Glomerular endothelial cell (primary cell): ENCODE measurements at places on chromosomes 16 and 17. TPM values are rescaled to one million over a fixed set of nuclear protein-coding genes. Genes with fewer than 3 reads are reported as not detected.
A peak's percentile ranks its signal among the peaks of the same experiment; 100 is the strongest.

The EFNB3 gene
- 0.87 and 2.1 TPM in 2 replicates for total RNA-seq

The PPY gene
- total RNA-seq = not detected in 2 replicates

The SLC16A11 gene
- 0.12 and 0.44 TPM in 2 replicates for total RNA-seq

The C1QTNF8 gene
- not detected in 2 replicates for total RNA-seq

The CYBC1 gene
- 56.0 and 76.7 TPM in 2 replicates for total RNA-seq

The GOSR1 gene
- total RNA-seq = 21.4 and 35.0 TPM in 2 replicates

The MFAP4 gene
- total RNA-seq = not detected in 2 replicates

The HBA1 gene
- total RNA-seq = not detected in 2 replicates

The NPIPA5 gene
- 4.8 and 10.2 TPM in 2 replicates for total RNA-seq

DNA sequence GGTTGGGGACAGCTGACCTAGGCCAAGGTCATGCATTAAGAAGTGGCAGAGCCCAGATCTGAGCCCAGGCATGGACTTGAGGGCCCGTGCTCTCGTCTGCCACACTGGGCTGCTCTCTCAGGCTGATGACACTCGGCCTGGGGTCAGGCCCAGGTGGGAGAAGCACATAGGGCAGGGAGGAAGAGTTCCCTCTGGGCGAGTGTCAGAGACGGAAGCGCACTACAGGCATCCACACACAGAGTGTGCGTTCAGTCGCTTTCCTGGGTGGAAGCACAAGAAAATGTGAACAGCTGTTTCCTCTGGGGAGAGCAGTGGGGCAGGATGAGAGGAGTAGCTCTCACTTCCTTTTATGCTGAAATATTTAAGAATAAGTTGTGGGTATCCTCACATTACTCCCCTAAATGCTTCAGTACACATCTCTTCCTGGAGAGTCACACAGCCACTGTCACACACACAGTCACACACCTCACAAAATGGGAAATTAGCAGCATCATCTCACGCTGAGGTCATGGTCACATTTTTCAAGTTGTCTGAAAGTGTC lies 59.7 kb downstream of the B9D1 start:
- DNase-seq = no peak

DNA sequence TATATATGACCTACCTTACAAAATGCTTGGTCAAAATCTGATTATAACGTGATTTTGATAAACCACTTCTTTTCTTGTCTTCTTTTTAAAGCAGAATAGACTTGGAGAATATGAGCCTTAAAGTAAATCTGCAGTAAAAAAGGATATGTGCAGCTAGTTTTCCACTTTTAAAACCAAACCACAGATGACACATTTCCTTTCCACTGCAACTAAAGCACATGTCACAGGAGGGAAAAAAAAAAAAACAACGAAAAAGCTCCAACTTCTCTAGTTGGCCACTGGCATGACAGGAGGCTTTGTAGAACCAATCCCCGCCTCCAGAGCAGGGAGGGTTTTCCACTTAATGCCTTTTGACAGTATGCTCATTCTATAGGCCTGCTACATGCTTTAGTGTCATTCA lies at the start of gene EVI2A:
TSS of gene EVI2A (minus strand) at position 142 of the 400 bp plus-strand sequence. CDS start 2,609 bp downstream, outside the sequence.
- peak; percentile 18 for DNase-seq

- DNase-seq = no peak
These were observed 48.9 kb upstream of the NKD1 start for GRCh38 chr16:50499254-50499653.

GRCh38 chr16:46986438-46986837 lies 13.0 kb upstream of the DNAJA2 start:
- DNase-seq = no peak

GRCh38 chr16:2159175-2159838 lies 3.7 kb downstream of the TRAF7 start:
- DNase-seq = no peak

DNA sequence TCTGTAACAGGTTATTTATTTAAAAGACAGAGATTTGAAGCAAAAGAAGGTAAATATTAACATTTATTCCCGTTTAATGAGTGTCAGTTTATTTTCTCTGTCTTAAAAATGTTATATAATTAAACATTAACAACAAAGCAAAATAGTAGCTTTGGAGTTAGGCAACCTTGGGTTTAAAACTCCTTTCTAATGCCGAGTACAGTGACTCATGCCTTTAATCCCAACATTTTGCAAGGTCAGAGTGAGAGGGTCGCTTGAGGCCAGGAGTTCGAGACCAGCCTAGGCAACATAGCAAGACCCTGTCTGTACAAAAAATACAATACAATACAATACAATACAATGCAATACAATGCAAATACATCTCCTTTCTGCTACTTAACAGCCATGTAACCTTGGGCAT lies 128.7 kb downstream of the CHD9 start:
- no peak for DNase-seq

DNA sequence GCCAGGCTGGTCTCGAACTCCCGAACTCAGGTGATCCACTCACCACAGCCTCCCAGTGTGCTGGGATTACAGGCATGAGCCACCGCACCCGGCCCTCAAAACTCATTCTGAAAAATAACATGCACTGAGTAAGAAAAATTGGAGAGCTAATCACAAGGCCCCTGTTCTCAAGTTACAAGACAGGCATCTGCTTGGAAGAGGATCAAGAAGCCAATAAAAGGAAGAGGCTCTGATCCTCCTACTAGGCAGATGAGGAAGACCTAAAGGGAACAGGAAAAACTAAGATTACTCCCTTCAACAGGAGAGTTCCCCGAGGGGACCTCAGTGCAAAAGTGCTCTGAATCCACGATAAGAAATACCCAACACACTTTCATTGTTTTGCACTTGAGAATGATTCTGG lies 18.4 kb downstream of the BLMH start:
- no peak for DNase-seq

DNA sequence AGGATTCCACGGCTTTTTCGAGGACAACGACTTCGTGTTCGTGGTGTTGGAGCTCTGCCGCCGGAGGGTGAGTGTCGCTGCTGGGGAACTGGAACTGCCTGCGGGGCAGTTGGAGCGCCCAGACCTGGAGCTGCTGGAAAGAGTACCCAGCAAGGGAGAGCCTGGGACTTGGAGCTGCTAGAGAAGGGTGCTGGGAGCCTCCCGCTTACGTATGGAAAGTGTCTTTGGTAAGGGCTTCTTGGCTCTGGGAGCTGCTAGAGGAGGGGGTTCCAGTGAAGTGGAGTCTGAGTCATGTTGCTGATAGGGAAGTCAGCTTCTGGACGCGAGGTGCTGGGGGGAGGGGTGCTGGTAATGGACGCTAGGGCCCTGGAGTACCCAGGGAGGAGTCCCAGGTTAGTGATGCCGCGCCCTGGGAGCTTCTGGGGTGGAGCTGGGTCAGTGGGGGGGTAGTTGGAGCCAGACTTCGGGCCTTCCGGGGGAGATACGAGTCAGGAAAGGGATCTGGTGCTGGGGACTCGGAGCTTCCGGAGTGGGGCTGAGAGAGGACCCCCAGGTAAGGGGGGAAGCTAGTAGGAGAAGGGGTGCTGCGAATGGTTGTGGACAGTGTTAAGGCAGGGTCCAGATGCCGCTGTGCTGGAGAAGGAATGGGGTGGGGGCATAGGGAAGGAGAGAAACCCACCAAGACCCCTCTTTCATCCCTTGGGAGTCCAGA lies 741 bp downstream of the PLK1 start:
- DNase-seq = no peak

DNA sequence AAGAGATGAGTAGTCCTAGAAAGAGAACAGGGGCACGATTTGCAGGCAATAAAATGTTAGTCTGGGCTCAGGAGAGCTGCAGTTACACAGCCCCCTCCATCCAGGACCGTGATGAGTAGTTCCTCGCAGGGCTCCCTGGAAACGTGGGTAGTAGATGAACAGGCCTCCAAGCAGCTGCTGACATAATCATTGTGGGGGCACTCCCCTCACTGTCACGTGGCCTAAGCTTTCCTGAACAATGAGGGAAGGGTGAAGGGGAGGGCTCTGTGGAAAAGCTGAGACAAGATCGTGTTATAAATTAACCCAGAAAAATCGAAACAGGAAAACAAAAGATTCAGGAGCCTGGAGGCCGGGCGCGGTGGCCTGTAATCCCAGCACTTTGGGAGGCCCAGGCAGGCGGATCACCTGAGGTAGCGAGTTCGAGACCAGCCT lies 1.3 kb upstream of the PER1 start:
- no peak for DNase-seq

DNA sequence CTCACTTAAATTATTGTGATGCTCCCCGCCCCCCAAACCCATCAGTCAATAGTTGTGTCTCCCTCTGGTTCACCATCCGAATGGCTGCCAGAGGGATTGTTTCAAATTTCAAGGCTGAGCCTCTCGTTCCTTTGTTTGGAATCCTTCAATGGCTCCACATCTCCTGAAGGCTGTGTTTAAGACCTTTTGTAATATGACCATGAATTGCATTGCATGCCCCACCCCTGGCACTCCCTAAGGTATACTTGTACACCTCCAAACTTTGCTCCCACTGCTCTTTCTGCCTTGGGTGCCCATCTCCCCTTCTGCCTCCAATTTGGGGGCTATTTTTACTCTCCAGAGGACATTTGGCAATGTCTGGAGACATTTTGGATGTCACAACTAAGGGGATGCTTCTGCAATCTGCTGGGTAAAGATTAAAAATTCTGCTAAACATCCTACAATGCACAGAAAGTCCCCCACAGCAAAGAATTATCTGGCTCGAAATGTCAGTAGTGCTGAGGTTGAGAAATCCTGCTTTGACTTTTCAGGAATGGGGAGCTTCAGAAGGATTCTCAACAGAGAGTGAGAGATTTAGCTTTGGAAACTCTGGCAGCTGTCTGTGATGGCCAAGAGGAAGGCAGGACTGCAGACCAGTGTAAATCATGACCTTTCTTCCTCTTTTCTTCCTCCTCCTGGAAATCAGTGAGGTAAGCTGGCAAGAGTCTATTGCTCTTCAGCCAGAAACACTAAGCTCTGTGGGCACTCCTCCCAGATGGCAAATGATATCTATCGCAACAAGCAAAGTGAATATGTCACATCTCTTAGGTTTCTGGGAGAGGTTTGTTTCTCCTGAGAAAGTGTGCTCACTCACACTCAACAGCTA lies 8.7 kb upstream of the IL4R start:
- DNase-seq = no peak

- no peak for DNase-seq
These were observed 40.4 kb upstream of the DNAH17 start for GRCh38 chr17:78617511-78618061.

DNA sequence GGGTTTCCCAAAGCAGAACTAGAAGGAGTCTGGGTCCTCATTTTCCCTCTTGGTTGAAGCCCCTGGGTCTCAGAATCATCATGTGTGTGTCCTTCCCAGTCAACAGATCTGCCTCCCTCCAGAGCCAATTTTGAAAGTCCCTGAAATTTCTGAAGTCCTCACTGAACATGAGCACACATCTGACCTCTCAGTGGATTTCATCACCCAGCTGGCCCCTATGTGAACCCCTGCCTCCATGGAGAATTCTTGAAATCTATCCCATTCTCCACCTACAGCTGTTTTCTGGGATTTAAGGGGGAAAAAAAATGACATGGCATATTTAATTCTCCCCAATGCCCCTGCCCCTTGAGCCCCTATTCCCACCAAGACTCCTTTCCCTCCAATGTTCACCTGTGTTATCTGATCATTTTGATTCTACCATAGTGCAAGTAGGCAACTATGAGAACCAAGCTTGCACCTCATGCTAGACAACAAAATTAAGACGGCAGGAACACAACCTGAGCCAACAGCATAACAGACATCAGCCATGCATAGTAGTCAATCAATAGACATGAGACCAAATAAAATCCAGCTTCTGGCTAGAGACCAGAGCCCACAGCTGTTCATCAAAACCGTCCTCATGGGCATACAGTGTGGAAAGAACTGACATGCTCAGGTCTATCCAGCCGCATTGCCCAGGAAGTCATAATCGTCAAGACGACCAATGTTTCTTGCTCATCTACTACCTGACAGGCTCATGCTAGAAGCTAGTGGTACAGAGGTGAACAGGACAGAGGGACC lies 14.9 kb downstream of the SOX9 start:
- DNase-seq = no peak

DNA sequence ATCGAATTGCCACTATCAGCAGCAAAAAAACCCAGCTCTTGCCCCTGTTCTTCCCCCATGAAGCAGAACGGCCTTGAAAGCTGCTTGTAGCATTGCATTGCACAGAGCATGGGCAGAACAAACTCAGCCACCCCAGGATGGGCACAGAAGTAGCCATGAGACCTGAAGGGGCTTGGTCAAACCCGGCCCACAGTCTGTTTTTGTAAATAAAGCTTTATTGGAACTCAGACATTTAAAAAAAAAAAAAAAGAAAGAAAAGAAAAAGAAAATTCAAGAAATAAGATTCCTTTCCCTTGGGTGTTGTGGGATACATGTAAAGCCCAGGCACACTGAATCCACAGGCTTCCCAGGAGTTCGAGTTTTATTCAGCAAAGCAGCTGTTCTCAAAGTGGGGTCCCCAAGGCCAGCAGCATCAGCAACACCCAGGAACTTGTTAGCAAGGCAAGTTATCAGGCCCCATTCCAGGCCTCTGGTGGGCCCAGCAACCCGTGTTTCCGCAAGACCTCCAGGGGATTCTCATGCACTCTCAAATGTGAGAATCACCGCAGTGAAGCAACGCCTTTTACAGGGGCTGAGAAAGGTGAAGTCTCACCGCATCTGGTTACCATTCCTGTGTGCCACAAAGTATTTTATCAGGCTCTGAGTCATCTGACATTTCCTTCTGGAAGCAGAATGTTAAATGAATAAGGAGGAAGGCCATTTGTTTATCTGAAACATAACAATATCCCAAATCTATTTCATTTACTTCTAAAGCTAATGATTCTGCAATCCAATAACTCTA lies 108.2 kb downstream of the SLC39A11 start:
- DNase-seq = no peak
